Uterus (tissue), 4 donors: ENCODE measurements at places on chromosomes 5 and 9. TPM values are rescaled to one million over a fixed set of nuclear protein-coding genes. Genes with fewer than 3 reads are reported as not detected.
A peak's percentile ranks its signal among the peaks of the same experiment; 100 is the strongest.

The NPR3 gene
- 18.0 TPM for total RNA-seq

The SAPCD2 gene
- not detected for total RNA-seq

The C5orf52 gene
- not detected for total RNA-seq

The PDE6A gene
- 0.07 TPM for total RNA-seq

The MELK gene
- total RNA-seq = 21.4 TPM

The WNT8A gene
- not detected for total RNA-seq

The ANKRD34B gene
- not detected for total RNA-seq

GRCh38 chr5:41240390-41240789 lies 27.1 kb upstream of the C6 start:
- H3K36me3 ChIP-seq = no peaks in the 10 kb centered on the region
- no peaks in the 10 kb centered on the region for H3K27me3 ChIP-seq
- H3K4me3 ChIP-seq = no peak overlapping the region
- no peak overlapping the region for H3K27ac ChIP-seq

DNA sequence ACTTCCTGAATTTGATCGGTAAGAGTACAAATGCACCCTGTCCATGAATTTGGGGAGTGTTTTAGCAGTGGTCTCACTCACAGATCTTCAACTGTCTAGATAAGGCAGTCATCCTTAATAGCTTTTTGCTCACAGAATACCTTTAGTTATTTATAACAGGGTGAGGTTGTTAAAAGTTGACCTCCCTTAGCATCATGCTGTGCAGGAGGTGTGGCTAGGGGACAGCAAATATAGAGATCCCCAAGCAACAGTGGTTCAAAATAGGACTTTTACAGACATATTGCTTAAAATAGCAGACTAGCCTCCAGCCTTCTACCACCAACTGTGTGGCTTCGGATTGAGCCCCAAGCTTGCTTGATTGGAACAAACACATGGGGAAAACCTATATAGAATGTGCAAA lies 724.4 kb downstream of the TLE1 start:
- H3K4me3 ChIP-seq = no peak overlapping the region
- no peaks in the 10 kb centered on the region for H3K36me3 ChIP-seq
- no peaks in the 10 kb centered on the region for H3K4me1 ChIP-seq
- H3K27me3 ChIP-seq = no peaks in the 10 kb centered on the region
- no peak overlapping the region for H3K27ac ChIP-seq

DNA sequence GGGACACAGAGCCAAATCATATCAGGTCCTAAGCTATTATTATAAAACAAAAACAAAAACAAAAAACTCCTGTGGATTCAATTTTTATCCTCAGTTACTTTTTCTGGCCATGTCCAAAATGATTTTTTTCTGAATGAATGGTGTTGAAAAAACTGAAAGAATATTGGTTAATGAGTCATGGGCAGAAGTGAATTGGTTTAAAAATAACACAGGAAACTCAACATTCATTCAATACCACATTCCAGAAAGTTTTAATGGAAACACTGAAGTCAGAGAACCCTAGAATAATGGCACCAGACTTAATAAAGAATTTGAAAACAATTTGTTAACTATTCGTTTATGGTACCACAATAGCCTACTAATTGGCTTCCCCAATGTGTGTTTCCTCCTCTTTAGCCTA lies 102.4 kb upstream of the CDH9 start:
- H3K27me3 ChIP-seq = no peaks in the 10 kb centered on the region
- no peak overlapping the region for H3K4me3 ChIP-seq
- no peak for DNase-seq
- no peaks in the 10 kb centered on the region for H3K36me3 ChIP-seq
- H3K27ac ChIP-seq = no peak overlapping the region

DNA sequence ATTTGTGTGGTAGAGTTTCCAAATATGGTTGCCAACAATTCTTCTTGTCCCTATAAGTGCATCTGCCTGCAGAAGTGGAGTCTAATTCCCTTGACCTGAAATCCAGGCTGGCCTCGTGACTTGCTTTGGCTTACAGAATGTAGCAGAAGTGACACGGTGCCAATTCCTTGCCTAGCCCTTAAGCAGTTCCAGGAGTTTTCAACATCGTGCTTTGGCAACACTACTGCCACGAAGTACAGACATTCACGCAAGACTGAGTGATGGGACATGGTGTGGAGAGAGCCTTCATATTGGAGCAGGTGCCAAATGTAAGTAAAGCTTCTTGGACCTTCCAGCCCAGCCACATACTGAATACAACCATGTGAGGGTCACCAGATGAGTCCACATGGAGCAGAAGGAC lies 92.9 kb upstream of the NEK6 start:
- no peak overlapping the region for H3K27ac ChIP-seq
- peak; percentile 22 for DNase-seq
- no peak overlapping the region for H3K4me3 ChIP-seq
- no peaks in the 10 kb centered on the region for H3K36me3 ChIP-seq
- H3K4me1 ChIP-seq = no peaks in the 10 kb centered on the region
- H3K27me3 ChIP-seq = no peaks in the 10 kb centered on the region

- DNase-seq = no peak
- no peaks in the 10 kb centered on the region for H3K36me3 ChIP-seq
- no peaks in the 10 kb centered on the region for H3K4me1 ChIP-seq
- no peak overlapping the region for H3K4me3 ChIP-seq
These were observed 22.8 kb downstream of the PAEP start for GRCh38 chr9:135584371-135584770.

DNA sequence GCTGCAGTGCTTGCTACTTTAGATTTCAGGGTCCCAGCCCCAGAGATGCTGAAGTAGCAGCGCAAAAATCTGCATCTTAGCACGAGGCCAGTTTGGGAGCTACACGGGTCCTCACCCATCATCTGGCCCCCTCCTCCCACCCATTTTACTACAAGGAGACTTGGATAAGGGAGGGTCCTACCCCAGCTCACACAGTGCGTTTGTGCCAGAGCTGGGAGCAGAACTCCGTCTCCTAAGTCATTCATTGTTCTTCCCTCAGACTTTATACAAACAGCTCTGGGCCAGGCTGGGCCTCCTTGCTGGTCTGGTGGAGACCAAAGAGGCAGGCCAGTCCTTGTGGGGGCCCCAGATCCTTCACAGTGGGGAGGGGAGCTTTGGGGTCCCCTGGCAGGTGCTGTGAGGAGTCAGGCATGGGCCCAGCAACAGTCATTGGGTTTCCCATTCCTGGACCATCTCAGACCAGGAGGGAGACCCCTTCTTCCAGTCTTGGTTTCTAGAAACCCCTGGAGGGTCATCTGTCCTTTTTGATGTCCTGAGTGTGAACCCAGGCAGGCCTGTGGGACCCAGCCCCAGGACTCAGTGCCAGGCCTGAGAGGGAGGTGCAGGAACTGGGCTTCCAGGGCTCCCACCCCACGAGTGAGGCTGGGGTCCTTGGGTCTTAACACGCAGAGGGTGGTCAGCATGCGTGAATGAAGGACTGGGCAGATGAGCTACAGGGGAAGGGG lies 2.3 kb upstream of the IL17B start:
- H3K4me3 ChIP-seq = peak overlapping the region; percentile 22
- H3K4me1 ChIP-seq = peaks cover 22% of the 10 kb centered on the region
- no peaks in the 10 kb centered on the region for H3K27me3 ChIP-seq

- no peaks in the 10 kb centered on the region for H3K36me3 ChIP-seq
- H3K4me1 ChIP-seq = no peaks in the 10 kb centered on the region
- H3K27ac ChIP-seq = no peak overlapping the region
- no peaks in the 10 kb centered on the region for H3K27me3 ChIP-seq
These were observed 74.1 kb upstream of the BASP1 start for GRCh38 chr5:17143335-17143734.

- H3K27me3 ChIP-seq = no peaks in the 10 kb centered on the region
- H3K36me3 ChIP-seq = no peaks in the 10 kb centered on the region
- no peak overlapping the region for H3K27ac ChIP-seq
- H3K4me3 ChIP-seq = no peak overlapping the region
These were observed 595.2 kb upstream of the ARRDC3 start for GRCh38 chr5:91978221-91978882.

DNA sequence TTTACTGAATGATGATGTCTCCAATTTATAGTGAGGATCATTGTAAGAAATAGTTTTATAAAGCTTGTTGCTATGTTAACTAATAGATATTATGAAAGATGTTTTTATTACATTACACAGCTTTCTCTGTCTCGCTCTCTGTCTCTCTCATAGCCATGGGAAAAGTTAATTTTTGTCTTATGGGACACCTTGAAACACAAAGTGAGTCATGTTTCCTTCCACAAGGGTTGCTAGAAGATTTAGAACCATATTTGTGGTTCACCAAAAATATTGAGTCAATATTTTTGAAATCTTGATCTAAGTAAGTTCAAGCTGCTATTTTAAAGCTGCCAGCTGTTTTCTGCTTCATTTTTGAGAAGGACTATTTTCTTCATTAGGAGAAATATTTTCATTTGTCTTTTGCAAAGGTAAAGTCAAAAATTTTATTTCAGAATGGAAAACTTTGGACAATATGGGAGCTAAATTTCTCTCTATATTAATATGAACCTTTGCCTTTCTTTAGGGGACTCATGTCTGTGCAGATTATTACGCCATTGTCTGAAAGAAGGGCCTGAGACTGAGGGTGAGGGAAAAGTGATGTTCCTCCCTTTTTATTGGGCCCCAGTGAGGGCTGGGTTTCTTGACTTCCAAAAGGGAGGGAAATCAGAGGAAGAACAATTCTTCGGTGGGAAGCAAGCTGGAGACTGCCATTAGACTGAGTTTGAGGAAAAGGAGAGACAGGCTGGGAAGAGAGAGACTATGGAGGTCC lies 87.9 kb upstream of the SLC24A2 start:
- H3K27me3 ChIP-seq = no peaks in the 10 kb centered on the region
- no peak overlapping the region for H3K4me3 ChIP-seq
- no peaks in the 10 kb centered on the region for H3K4me1 ChIP-seq

GRCh38 chr9:69090140-69090750 lies 54.7 kb downstream of the FXN start:
- DNase-seq = no peak
- H3K4me3 ChIP-seq = no peak overlapping the region
- H3K27me3 ChIP-seq = no peaks in the 10 kb centered on the region

DNA sequence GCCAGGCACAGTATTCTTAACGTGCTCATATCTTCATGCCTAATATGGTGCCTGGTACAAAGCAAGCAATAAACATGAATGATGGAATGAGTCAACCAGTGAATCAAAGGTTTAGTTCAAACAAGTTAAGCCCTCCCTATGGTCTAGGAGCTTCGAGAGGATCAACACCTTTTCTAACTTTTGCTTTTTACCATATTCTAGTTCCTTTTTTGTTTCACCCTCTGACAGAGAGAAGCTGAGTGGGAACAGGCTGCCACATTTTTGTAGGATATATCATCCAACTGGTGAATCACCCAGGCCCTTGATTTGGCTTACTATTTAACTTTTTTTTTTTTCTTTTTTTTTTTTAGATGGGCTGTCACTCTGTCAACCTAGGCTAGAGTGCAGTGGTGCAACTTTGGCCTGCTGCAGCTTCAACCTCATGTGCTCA lies 39.3 kb upstream of the TNC start:
- H3K27me3 ChIP-seq = no peaks in the 10 kb centered on the region
- H3K27ac ChIP-seq = peak overlapping the region; percentile 79
- H3K4me3 ChIP-seq = no peak overlapping the region
- peak; percentile 72 for DNase-seq
- H3K4me1 ChIP-seq = no peaks in the 10 kb centered on the region

GRCh38 chr9:128100581-128100980 lies 26.9 kb downstream of the PTGES2 start:
- H3K4me1 ChIP-seq = peaks cover 28% of the 10 kb centered on the region
- H3K27ac ChIP-seq = peak overlapping the region; percentile 91
- no peaks in the 10 kb centered on the region for H3K36me3 ChIP-seq
- peak overlapping the region; percentile 45 for H3K4me3 ChIP-seq
- DNase-seq = no peak

GRCh38 chr9:37262410-37262809 lies 142.0 kb downstream of the ZCCHC7 start:
- no peaks in the 10 kb centered on the region for H3K4me1 ChIP-seq
- no peaks in the 10 kb centered on the region for H3K36me3 ChIP-seq
- DNase-seq = no peak

DNA sequence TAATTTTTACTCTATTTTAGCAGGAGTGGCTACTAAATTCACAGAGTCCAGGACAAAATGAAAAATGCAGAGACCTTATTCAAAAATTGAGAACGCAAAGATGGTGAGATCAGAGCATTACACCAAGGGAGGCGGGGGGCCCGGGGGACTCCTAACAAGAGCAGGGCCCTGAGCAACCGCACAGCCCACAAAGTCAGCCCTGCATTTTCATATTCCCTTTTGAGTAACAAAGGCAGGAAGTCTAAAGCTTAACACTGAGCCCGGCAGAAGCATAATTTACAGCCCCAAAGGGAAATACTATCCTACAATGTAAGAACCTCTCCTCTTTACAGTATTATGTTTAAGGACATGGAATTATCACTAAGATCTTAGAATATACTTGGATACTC lies 69.4 kb downstream of the TLE1 start:
- no peaks in the 10 kb centered on the region for H3K4me1 ChIP-seq
- H3K27ac ChIP-seq = peak overlapping the region; percentile 17
- no peaks in the 10 kb centered on the region for H3K27me3 ChIP-seq
- DNase-seq = no peak

DNA sequence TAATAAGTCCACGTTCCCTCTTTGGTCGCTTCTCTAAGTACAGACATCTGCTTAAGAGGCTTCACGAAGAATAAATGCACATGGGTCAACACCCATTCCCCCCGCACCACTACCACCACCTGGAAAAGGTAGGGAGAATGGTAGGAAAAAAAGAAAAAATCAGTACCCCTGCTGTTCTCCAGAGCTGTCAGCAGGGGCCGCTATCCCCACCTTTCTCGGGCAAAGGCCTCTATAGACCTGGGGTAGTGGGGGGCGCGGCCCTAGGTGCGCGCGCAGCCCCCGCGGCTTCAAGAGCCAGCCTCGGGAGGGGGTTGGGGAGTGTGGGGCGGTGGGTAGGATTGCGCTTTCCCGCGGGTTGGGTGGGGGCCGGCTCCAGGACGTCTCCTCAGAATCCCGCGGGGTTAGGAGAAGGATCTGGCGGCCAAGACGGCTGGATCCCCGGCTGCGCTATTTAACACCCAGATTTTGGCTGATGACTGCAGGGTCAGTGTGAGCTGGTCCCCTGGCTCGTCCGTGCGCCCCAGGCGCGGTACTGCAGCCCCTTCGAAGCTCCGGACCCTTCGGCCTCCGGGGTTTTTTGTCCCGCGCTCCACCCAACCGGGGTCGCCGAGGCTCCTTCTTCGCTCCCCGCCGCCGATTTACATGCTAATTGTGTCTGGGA lies 1.6 kb upstream of the SEMA6A start:
- DNase-seq = peak; percentile 36
- no peaks in the 10 kb centered on the region for H3K4me1 ChIP-seq
- H3K4me3 ChIP-seq = peak overlapping the region; percentile 54
- no peaks in the 10 kb centered on the region for H3K27me3 ChIP-seq
